ENCODE measurements at places on chromosomes 1 and 21. TPM values are rescaled to one million over a fixed set of nuclear protein-coding genes. Genes with fewer than 3 reads are reported as not detected.

Gene GPR25
- not detected for total RNA-seq

Gene FALEC
- not detected for total RNA-seq

Gene SPRR4
- not detected for total RNA-seq

Gene CD1B
- not detected for total RNA-seq

Gene MAP3K21
- 0.86 TPM for total RNA-seq

Gene FMO2
- total RNA-seq: 28.6 TPM

DNA sequence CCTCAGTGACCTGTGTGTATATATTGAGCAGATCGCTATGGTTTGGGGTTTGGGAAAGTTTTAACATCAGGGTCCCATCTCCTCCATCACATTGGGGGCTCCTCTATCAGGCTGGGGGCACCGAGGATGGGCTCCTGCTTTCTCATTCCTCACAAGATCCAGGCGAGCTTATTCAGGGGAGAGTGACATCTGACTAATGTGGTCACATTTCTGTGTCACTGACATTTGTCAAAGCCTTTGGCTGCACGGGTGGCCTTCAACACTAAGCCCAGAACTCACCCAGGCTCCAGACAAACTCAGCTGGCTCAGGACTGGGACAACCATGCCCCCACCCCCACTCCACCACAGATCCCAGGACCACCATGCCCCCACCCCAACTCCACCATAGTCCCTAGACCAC lies 103.3 kb upstream of the IFFO2 start:
- no peak for DNase-seq

DNA sequence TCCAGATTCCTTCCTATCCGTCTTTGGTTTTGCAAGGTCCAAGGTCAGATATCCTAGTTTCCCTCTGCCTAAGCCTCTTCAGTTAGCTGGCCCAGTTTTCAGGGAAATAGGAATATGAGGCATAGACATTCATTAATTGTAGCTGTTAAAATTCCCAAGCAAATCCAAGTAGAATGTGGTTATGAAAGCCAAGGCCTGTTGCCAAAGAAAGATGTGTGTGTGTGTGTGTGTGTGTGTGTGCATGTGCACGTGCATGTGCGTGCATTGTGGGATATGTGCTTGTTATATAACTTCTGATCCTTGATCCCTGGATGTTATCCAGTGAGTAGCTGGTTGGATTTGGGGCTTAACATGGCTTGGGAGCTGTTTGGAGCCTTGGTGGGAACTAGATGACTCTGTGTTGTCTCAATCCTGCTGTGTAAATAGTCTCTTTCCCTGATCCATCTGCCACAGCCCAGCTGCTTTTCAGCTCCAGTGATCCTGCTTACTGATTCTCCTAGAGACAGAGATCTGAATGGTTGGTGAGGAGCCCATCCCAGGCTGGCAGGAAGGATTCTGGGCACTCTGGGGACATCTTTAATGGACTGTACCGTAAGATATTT lies 70.6 kb upstream of the GCLM start:
- DNase-seq: no peak

- no peak for DNase-seq
Measured at GRCh38 chr1:4483021-4483625, 171.3 kb upstream of the AJAP1 start.

DNA sequence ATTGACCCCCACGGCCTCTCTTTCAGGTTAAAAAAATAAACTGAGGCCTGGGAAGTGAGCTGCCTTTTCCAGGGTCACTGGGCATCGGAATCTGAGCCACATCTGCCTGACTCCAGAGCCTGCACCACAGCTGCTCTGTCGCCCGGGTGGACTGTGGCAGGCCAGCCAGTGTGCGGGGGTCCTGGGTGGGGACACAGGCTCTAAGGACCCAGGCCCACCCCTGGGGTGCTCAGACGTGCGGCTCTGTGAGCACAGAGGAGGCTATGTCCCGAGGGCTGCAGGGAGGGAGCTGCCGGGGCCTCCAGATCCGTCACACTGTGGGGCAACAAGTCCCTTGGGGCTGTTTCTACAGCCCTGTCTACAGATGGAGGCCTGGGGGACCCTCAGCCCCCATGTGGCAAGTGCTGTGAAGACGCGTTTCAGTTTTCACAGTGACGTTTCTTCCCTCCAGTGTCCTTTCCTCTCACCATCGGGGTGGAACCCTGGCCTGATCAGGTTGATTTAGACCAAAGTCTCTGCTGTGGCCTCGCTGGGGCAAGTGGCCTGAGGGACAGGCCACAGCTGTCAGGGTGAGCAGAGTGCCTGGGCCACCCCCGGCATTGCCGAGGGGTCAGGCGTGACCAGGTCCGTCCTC lies 39.2 kb upstream of the ACTRT2 start:
- no peak for DNase-seq

DNA sequence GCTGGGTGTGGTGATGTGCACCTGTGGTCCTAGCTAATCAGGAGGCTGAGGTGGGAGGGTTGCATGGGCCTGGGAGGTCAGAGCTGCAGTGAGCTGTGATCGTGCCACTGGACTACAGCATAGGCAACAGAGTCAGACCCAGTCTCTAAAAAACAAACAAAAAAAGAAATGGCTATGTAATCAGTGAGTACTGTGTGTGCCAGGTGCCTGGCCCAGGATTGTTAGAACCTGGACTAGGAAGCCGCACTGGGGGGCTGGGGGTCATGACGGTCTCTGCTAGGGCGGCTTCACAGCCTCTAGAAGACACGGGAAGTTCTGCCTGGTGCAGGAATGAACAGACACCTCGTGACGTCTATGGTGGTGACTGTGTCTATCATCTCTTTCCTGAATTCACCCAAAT lies 8.5 kb downstream of the TMEM9 start:
- no peak for DNase-seq

DNA sequence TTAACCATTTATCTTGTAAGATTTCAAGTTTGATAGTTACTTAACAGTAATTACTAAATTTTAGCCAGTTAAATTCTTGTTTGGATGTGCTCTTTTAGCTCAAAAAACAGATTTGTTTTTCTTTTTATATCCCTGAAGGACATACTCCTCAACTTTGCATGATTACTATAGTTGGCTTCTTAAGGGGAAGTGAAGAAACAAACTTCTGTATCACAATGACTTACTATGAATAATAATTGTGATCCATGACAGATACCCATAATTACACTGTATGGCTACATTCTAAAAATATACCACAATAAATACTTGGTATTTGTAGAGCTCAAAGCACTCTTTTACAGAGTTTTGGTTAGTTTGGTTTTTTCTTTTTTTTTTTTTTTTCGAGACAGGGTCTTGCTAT lies 55.8 kb downstream of the IARS2 start:
- no peak for DNase-seq

GRCh38 chr1:84763912-84764680 lies 73.8 kb upstream of the SSX2IP start:
- no peak for DNase-seq

- no peak for DNase-seq
Measured at GRCh38 chr1:52925571-52926005, 1.5 kb upstream of the SCP2 start.

DNA sequence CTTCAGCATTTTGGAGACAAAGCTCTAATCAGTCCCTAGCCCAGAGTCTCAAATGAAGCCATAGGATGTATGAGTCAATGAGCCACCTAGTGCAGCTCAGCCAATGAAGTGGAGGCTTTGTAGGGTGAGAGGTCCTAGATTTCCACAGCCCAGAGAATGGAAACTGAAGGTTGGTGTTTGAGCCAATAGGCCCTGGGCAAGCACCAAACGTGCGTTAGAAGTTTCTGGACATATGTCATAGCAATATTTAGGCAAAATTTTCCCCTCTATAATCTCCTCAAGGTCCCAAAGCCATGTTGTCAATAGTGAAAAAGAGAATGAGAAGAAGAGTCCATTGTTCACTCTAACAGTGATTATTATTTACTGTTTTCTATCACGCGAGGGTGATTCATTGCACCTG lies 361.3 kb downstream of the PLPP3 start:
- no peak for DNase-seq

- no peak for DNase-seq
Measured at GRCh38 chr1:29342351-29342750, 106.0 kb downstream of the PTPRU start.

DNA sequence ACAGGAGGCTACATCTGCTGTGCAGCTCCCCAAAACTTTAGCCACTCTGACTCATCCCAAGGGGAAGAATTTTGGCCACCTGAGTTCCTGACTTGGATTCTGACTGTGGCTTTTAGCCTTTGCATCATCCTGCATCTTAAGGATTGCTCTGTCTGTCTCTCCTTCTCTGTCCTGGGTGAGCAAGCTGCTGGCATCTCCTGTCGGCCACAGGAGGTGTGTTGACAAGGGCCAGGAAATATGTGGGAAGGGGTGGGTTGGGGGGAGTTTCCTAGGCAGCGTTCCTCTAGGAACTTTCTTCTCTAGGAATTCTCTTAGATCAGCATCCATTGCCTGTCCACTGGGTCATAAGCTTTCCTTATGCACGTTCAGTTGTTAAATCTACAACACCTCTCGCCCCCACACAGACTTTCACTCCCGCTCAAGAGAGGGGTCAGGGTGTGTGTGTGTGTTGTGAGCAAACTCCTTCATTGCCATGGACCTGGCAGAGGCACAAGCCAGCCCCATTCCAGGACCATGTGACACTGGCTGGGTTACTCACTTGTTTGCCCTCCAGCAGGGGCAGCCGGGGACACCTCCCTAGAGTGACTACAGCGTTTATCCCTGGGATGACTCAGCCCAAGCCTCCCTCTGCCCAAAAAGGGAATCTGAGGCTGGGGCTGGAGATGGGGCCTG lies 145.0 kb upstream of the DUSP10 start:
- DNase-seq: peak; percentile 82

- DNase-seq: no peak
Measured at GRCh38 chr1:61670016-61670415, 54.9 kb downstream of the TM2D1 start.

- no peak for DNase-seq
Measured at GRCh38 chr1:187871177-187871845, 1042.6 kb downstream of the PLA2G4A start.

DNA sequence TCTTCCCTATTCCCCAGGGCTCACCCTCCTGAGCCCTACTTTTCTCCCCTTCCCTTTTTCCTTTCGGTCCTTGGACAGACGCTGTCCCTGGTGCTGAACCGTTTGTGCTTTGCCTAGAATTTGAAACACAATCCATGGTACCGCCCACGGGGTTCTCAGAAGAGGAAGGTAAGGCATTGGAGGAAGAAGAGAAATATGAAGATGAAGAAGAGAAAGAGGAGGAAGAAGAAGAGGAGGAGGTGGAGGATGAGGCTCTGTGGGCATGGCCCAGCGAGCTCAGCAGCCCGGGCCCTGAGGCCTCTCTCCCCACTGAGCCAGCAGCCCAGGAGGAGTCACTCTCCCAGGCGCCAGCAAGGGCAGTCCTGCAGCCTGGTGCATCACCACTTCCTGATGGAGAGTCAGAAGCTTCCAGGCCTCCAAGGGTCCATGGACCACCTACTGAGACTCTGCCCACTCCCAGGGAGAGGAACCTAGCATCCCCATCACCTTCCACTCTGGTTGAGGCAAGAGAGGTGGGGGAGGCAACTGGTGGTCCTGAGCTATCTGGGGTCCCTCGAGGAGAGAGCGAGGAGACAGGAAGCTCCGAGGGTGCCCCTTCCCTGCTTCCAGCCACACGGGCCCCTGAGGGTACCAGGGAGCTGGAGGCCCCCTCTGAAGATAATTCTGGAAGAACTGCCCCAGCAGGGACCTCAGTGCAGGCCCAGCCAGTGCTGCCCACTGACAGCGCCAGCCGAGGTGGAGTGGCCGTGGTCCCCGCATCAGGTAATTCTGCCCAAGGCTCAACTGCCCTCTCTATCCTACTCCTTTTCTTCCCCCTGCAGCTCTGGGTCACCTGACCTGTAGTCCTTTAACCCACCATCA lies 10.4 kb downstream of the BCAN start:
- no peak for DNase-seq

GRCh38 chr1:96524100-96524499 lies 197.5 kb upstream of the PTBP2 start:
- DNase-seq: no peak

DNA sequence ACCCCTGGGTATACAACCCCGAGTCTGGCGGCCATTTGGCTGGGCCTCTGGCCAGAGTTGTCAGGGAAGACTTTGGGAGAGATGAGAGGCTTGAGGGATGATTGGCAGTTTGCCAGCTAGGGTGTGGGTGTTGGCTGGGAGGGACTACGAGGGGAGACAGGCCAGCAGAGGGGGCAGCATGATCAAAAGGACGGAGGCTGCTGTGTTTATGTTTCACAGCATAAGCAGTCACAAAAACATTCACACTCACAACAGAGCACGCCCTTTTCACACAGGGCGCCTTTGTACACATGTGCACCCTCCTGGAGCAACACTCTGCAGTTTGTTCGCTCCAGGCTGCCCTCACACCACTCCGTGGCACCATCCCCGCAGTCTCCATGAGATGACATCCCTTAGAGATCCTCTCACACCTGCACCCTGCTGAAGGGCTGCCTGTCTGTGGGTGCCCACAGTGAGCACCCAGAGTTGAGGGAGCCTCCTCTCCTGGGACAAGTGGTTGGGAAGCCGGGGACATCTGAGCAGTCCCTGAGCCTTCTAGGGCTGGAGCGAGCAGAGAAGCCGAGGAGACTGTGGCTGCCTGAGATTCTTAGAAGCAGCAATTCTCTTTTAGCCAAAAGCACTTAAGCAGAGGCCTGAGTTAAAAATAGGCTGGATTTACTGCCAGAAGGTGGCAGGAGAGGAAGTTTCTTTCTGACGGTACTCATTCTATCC lies 15.4 kb downstream of the EFNA3 start:
- peak; percentile 73 for DNase-seq

DNA sequence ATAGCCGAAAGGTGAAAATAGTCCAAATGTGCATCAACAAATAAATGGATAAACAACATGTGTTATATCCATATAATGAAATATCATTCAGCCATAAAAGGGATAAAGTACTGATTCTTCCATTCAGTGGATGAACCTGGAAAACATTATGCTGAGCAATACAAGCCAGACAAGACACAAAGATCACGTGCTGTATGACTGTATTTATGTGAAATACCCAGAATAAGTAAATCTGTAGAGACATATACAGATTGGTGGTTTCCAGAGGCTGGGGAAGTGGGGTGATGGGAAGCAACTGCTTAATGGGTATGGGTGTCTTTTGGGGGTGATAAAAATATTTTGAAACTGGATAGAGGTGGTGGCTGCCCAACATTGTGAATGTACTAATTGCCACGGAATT lies 13.3 kb upstream of the GSTM4 start:
- no peak for DNase-seq

GRCh38 chr1:207404849-207405525 lies 49.1 kb upstream of the CR2 start:
- no peak for DNase-seq

- DNase-seq: no peak
Measured at GRCh38 chr1:47688461-47689296, 250.8 kb downstream of the FOXD2 start.

- DNase-seq: no peak
Measured at GRCh38 chr1:97507863-97508262, 413.0 kb downstream of the DPYD start.

Data from heart left ventricle (tissue), 16 donors.